H7 (cell line): ENCODE measurements at places on chromosomes 11 and 22.

GRCh38 chr22:50620593-50621355 is 7.2 kb downstream of the ARSA start:
- peak; percentile 94 for DNase-seq

DNA sequence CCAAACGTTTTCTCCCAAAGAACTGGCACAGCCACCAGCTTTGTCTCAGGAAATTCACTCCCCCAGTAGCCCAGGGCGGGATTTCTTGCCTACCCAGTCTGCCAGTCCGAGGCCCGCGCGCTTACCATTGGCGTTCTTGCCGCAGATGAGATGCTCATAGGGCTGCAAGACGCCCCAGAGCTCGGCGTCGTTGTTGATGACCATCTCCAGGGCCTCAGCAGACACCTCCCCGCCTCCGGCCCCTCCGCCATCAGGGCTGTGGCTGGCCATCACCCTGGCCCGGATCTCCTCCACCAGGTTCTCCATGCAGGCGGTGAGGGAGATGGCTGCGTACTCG is 1.3 kb downstream of the ABTB2 start:
- peak; percentile 57 for DNase-seq

- no peak for DNase-seq
Observed at GRCh38 chr11:130854483-130854882, 61.8 kb downstream of the SNX19 start.

DNA sequence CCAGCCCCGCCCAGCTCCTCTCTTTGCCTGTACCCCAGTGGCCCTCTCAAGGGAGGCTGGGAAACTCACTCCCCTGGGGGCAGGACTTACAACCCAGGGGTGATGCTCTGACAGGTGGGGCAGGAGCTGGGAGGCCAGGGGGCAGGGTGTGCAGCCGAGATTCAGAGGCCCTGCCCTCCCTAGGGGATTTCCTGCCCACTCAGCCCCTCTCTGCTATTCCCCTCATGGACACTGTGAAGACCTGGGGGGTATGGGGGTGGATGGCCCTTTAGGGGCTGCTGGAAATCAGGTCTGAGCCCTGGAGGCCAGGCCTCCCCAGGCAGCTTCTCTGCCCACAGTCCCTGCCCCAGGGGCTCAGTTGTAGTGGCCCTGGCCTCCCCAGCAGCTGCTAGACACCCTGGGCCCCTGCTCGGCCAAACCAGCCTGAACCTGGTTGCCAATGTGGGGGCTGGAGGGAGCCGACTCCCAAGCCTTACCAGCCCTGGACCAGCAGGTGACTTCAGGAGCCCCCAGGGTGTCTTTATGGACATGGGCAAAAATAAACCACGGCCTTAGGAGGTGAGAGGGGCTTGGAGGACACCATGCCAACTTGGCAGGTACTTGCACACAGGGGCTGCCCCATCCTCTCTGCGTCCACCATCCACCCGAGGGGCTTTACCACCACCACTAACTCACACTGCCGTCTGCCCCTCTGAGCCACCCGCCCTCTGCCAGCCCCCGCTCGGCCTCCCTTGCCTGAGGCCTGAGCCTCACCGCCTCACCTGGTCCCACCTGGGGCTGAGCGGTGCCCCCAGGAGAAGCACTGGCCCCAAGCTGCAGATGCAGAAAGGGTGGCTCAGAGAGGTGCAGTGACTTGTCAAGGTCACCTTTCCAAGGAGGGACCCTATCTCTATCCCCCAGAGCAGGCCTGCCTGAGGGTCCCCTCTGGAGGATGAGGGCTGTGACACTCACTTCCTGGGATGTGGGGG is 2.8 kb upstream of the PHLDA2 start:
- DNase-seq = peak; percentile 55

DNA sequence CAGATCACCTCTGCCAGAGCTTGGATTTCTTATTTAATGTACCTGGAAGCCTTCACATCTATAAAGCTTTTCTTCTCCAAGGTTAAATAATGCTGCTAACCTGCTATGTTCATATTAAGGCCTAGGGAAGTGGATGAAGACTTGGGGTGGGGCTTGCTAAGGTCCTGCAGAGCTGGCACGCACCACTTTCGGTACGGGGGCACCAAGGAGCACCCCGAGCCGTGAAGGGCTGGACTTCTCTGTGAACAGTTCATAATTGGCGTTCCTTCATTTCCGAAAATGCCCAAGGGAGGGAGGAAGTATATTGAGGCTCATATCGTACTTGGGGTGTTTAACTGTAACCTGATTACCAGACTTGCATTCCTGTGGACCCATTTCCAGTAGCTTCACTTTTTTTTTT is 59.6 kb downstream of the ST14 start:
- no peak for DNase-seq

DNA sequence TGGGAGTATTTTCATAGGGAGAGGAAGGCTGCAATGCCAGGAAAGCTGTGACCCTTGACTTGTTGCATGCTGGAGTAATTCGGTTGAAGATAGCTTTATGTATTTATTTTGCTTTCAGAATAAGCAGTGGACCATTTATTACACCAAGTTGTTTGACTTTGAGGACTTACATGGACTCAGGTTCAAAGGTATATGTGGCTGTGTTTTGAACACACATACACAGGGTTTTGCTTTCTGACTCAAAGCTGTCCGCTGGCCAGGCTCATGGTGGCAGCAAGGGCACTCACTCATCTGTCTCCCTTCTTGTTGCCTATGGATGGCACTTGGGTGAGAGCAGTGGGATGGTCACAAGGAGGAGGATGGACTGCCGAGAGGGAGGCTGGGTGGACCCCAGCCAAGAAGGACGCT is 6.5 kb downstream of the TIMP3 start:
- no peak for DNase-seq

DNA sequence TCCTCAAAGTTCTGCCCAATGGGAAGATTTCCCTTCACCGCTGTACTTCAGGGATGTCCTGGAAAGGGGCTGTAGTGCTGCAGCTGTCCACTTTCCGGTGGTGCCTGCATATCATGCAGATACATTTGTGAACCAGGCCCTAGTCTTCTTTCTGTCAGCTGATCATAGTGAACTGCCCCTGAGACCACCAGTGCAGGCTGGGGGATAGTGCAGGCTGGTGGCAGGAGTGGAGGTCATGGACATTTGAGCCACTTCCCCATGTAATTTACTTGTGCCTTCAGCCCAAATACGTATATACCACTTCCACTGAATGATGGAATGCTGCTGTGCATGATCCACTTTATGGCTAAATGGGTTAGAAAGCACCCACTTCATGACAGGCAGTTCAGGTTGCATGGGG is 120.0 kb downstream of the ZNF280B start:
- DNase-seq = no peak

GRCh38 chr11:94630221-94630620 is 63.1 kb downstream of the PIWIL4 start:
- DNase-seq = no peak

DNA sequence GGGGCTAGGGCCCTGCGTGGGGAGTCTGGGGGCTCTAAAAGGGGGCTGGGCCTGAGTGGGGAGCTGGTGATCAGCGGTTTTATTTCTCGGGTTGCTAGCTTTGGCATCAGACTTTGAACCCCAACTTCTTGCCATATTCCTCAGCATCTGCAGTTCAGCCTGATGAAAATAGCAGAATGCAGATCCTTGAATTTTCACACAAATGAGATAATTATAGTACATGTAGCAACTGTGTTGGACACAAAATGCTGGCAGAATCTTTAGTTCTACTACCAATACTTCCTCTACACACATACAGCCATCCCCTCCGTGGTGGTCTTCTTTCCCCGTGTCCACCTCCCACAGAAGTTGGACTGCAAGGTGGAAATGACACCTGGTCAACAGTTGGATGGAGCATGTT is 1.5 kb downstream of the ZC3H7B start:
- DNase-seq = no peak

DNA sequence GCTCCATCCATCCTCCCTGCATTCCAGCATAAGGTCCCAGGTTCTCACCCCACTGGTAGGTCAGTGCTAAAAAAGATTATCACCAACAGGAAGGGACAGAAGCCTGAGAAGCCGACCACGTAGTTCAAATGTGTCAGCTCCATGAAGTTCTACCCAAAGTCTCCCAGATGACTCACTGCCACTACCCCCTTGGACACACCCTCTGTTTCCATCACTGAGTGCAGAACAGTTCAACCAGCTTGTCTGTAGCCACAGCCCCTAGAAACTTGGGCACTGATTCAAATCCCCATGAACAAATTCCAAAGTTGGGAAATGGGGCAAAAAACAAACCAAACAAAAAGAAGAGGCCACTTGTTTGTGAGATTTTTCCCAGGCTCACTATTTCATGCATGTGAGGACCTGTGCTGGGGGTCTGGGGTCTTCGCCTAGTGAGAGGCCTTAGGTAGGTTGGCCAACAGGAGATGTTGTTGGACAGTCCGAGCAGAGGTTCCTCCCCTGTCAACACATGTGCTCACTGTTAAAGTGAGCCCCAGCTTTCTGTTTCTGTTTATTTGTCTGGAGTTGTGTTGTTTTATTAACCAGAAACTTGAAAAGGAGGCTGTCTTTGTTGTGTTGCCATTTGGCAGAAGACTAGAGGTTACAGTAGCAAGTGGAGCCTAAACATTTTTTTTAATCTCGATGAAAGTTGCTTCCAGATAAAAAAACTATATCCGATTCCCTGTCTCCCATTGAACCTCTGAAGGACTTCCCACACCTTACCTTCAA is 24.2 kb upstream of the FLI1 start:
- no peak for DNase-seq

DNA sequence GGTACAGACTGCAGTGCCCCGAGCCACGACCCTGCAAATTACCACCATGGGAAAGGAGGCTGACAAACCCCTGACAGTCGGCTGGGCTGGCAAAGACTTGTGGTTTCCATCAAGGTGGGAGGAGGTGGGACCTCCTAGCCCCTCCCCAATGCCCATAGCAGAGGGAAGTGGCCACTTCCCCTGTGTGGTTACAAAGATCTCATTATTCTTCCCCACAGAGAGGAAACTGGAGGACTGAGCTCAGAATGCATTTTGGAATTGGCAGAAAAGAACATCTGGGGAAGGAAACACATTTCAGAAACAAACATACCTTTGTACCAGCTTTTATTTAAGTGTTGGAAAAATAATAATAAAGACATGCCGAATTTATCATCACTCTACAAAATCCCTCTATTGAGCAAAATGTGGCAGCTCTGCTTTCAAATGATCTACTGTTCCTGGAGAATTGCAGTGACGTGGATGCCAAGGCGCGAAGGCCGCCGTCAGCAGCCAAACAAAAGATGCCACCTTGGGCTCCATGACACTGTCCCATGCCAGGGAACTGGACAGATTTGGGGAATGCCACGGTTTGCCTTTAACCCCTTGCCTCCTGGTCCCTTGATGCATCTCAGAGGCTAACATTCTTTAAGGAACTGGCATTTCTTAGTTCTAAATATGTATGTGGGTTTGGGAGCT is 169.6 kb downstream of the CRYBB2 start:
- no peak for DNase-seq
